Stimulated activated CD8-positive, alpha-beta memory T cell treated with anti-CD3 and anti-CD28 coated beads, Interleukin-4, amount 100 ng/mL, for 1 hour (primary cell): ENCODE measurements at places on chromosomes 4 and X.

GRCh38 chr4:40890199-40890598 lies 140.4 kb downstream of the NSUN7 start:
- DNase-seq, result no peak

- DNase-seq, result peak; percentile 9
Observed at GRCh38 chrX:155966876-155967275, 30.6 kb upstream of the IL9R start.

DNA sequence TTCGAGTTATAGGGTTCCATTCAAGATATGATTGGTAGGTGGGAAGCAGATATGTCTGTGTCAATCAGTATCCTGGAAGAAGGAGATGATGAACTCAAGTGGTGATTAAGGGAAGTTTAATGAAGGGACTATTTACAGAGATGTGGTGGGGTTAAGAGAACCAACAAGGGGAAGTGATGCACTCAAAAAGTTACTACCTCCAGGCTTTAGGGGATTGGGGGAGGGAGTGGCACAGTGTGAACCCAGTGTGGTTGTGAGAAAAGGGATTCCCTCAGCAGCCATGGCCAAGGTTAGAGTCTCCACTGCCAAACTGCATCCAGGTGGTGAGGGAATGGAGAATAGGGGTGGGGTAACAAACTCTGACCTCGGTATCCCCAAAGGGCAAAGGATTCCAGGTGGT lies 27.9 kb downstream of the PKD2 start:
- DNase-seq, result no peak

DNA sequence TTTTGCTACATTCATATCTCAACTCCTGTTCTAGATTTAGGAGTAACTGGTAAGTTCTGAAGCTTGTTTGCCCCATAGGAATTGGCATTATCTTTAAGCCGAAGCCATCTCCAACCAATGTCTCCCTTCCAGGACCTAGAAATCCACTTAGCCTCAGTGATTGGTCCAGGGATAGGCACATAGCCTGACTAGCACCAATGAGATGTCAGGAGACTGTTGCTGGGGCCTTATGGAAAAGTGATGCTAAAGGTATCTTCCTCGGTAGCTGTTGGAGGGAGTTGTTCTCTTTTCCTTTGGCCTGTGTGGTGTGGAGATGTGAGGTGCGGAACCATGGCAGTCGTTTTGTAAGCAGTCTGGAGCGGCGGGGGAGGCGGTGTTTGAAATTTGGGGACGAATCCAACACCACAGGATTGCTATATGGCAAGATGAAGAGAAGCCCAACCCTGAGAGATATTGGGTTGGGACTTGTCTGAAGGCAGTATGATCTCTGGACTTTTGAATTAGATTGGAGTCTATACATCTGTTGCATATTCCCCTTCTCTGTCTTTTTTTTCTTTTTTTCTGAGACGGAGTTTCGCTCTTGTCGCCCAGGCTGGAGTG lies 109.8 kb upstream of the ATP6AP2 start:
- no peak for DNase-seq

DNA sequence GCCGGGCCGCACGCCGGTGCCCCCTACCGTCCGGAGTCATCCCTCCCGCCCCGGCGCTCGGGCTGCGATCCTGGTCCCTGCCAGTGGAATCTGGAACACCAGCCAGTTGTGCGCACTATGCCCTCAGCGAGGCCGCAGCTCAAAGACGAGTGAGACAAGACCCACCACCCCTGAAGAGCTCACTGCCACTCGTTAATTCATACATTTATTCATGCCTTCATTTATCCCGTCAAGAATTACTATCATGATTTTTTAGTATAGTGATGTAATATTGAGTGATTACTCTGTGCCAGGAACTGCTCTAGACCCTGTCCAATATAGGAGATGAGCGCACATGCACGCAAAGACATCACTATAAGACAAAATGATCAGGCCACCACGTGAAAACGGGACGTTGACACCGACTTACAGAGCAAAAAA lies 247 bp upstream of the PPA2 start:
- DNase-seq, result peak; percentile 65

DNA sequence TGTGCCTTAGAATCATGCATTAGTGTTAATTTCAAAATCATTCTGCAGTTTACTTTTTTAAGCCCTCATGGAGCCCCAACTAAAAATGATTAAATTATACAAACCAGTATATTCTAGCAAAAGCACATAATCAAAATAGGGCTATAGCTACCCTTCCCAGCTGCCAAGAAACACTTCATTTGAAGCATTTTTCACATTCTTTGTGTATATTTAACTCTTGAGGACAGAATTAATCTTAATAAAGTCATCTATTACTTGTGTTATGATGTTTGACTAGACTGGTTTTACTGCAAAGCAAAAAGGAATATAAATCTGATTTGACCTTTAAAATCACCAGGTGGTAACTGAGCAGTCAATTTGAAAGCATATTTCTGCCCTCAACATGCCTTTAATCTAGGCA lies 145.1 kb downstream of the PRDM5 start:
- no peak for DNase-seq
